MCF 10A (cell line): ENCODE measurements at places on chromosomes 5 and 9. TPM values are rescaled to one million over a fixed set of nuclear protein-coding genes. Genes with fewer than 3 reads are reported as not detected.

The CARD6 gene
- 5.6 and 6.6 TPM in 2 replicates for total RNA-seq

The SLC25A2 gene
- total RNA-seq: 0.37 and 0.79 TPM in 2 replicates

The BDP1 gene
- 29.6 and 31.3 TPM in 2 replicates for total RNA-seq

The CCL27 gene
- total RNA-seq: 0.49 TPM in 1 of 2 replicates, not detected in the other

The RAB3C gene
- not detected in 2 replicates for total RNA-seq

The WDR31 gene
- 2.3 and 2.9 TPM in 2 replicates for total RNA-seq

The IFNA13 gene
- not detected in 2 replicates for total RNA-seq

The SOHLH1 gene
- not detected in 2 replicates for total RNA-seq

The ARPC5L gene
- total RNA-seq: 72.5 and 84.2 TPM in 2 replicates

The PCDHGA6 gene
- 0.44 and 0.49 TPM in 2 replicates for total RNA-seq

The CLIC3 gene
- 1.2 and 4.2 TPM in 2 replicates for total RNA-seq

The OR1J2 gene
- total RNA-seq: not detected in 2 replicates

The PTGDS gene
- 1.1 and 1.8 TPM in 2 replicates for total RNA-seq

The IFNA16 gene
- total RNA-seq: not detected in 2 replicates

The SPATA31A3 gene
- not detected in 2 replicates for total RNA-seq

The TIMD4 gene
- not detected in 2 replicates for total RNA-seq

The PHF24 gene
- total RNA-seq: not detected in 2 replicates

The PITX1 gene
- total RNA-seq: 37.1 and 42.9 TPM in 2 replicates

The PRUNE2 gene
- total RNA-seq: 0.29 and 0.63 TPM in 2 replicates

The FOXI1 gene
- total RNA-seq: not detected in 2 replicates

The PCAT7 gene
- not detected in 2 replicates for total RNA-seq

The C5orf58 gene
- not detected in 2 replicates for total RNA-seq

The RALGPS1 gene
- total RNA-seq: 2.4 and 3.3 TPM in 2 replicates

The PCDHB7 gene
- 0.28 and 0.29 TPM in 2 replicates for total RNA-seq

The GABRA1 gene
- total RNA-seq: not detected in 2 replicates

The PCDHB8 gene
- 0.34 TPM in 1 of 2 replicates, not detected in the other for total RNA-seq

The GMCL2 gene
- total RNA-seq: not detected in 2 replicates

The CKMT2 gene
- total RNA-seq: not detected in 2 replicates

The SPATA31C1 gene
- total RNA-seq: not detected in 2 replicates

The MOCS2 gene
- 31.4 and 43.0 TPM in 2 replicates for total RNA-seq
